HCT116 (cell line): ENCODE measurements at places on chromosomes 4 and X. TPM values are rescaled to one million over a fixed set of nuclear protein-coding genes. Genes with fewer than 3 reads are reported as not detected.

SYN1 gene
- total RNA-seq: 0.86 TPM

- no peak overlapping the region for H3K4me3 ChIP-seq
- no peak for DNase-seq
- no peak overlapping the region for H3K27ac ChIP-seq
- no peaks in the 10 kb centered on the region for H3K4me1 ChIP-seq
- no peaks in the 10 kb centered on the region for H3K27me3 ChIP-seq
- no peaks in the 10 kb centered on the region for H3K36me3 ChIP-seq
Observed at GRCh38 chr4:10736895-10737294, 52.3 kb upstream of the CLNK start.

SMARCA1 gene
- 38.8 TPM for total RNA-seq

- no peak for DNase-seq
- no peak overlapping the region for H3K4me3 ChIP-seq
Observed at GRCh38 chr4:66606215-66606614, 935.9 kb upstream of the EPHA5 start.

DNA sequence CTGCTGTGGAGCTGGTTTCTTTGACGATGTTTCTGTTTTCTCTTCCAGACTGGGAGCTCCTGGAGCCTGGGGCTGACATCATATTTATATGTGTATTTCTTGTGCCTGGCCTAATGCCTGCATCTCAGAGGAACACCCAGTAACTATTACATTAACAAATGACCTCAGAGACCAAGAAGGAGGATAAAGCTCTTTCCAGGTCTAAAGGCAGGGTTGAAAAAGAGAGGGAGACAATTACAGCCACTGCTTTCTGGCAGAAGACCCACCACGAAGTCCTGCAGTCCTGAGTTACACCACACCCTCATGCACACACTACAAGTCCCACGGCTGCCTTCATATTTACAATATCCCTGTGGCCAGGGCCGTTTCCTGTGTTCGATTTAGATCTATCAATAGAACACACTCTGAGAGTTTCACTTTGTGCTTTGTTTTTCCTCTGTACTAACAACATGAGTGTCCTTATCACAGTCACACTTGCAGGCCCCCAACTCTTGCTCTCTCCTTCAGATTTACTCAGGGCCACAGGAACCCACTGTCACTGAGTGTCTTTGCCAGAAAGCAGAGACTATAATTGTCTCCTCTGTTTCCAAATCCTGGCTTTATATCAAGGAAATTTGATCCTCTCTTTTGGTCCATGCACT is 535.5 kb downstream of the MID1IP1 start:
- DNase-seq: no peak
- H3K36me3 ChIP-seq: no peaks in the 10 kb centered on the region
- no peak overlapping the region for H3K4me3 ChIP-seq
- H3K27me3 ChIP-seq: peaks cover 5% of the 10 kb centered on the region; the same call in 1 of the 2 replicates
- no peak overlapping the region for H3K27ac ChIP-seq
- H3K4me1 ChIP-seq: no peaks in the 10 kb centered on the region

ZNF157 gene
- not detected for total RNA-seq

DNA sequence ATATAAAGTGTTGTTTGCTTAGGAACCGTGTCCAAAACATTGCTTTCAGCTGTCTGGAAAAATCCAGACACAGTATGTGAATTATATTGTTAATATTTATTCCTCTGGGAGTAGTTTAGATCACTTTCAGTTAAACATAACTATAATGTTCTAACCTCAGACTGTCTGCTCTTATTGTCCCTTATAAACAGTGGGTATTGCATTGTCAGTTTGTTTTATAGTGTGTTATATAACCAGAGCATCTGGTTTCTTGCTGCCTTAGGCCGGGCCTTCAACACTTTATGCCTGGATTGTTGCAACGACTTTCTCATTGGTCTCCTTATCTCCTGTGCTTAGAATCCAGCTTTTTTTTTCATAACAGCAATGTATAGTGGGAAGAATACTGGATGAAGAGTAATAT is 26.4 kb downstream of the ATG4A start:
- no peaks in the 10 kb centered on the region for H3K36me3 ChIP-seq
- H3K4me1 ChIP-seq: no peaks in the 10 kb centered on the region
- no peak overlapping the region for H3K4me3 ChIP-seq
- DNase-seq: no peak
- no peaks in the 10 kb centered on the region for H3K27me3 ChIP-seq

GRCh38 chr4:104751468-104751867 is 256.8 kb upstream of the CXXC4 start:
- no peak for DNase-seq
- no peak overlapping the region for H3K4me3 ChIP-seq
- H3K27me3 ChIP-seq: no peaks in the 10 kb centered on the region
- no peaks in the 10 kb centered on the region for H3K36me3 ChIP-seq
- H3K27ac ChIP-seq: no peak overlapping the region
- H3K4me1 ChIP-seq: peaks cover 3% of the 10 kb centered on the region; the same call in 1 of the 2 replicates

DNA sequence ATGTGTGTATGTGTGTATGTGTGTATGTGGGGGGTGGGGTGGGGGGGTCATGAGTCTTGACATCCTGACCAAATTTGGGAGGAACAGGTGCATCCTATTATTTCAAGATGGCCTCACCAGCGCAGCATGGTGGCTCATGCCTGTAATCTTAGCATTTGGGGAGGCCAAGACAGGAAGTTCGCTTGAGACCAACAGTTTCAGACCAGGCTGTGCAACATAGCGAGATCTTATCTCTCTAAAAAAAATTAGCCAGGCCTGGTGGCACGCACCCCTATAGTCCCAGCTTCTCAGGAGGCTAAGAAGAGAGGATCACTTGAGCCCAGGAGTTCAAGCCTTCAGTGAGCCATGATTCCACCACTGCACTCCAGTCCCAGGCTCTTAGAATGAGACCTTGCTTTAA is 47.0 kb upstream of the DHRSX start:
- no peak overlapping the region for H3K4me3 ChIP-seq
- H3K36me3 ChIP-seq: no peaks in the 10 kb centered on the region
- H3K27me3 ChIP-seq: no peaks in the 10 kb centered on the region
- no peaks in the 10 kb centered on the region for H3K4me1 ChIP-seq
